ENCODE measurements at places on chromosomes 3 and 15. TPM values are rescaled to one million over a fixed set of nuclear protein-coding genes. Genes with fewer than 3 reads are reported as not detected.

Gene ZMYND10
- 1.2 TPM for total RNA-seq

Gene IMPG2
- total RNA-seq = 0.82 TPM

Gene PEX5L
- total RNA-seq = not detected

Gene UBAP1L
- 13.2 TPM for total RNA-seq

Gene MST1R
- total RNA-seq = 1.4 TPM

Gene ERC2
- not detected for total RNA-seq

Gene DTWD1
- 22.7 TPM for total RNA-seq

Gene TF
- 14.9 TPM for total RNA-seq

DNA sequence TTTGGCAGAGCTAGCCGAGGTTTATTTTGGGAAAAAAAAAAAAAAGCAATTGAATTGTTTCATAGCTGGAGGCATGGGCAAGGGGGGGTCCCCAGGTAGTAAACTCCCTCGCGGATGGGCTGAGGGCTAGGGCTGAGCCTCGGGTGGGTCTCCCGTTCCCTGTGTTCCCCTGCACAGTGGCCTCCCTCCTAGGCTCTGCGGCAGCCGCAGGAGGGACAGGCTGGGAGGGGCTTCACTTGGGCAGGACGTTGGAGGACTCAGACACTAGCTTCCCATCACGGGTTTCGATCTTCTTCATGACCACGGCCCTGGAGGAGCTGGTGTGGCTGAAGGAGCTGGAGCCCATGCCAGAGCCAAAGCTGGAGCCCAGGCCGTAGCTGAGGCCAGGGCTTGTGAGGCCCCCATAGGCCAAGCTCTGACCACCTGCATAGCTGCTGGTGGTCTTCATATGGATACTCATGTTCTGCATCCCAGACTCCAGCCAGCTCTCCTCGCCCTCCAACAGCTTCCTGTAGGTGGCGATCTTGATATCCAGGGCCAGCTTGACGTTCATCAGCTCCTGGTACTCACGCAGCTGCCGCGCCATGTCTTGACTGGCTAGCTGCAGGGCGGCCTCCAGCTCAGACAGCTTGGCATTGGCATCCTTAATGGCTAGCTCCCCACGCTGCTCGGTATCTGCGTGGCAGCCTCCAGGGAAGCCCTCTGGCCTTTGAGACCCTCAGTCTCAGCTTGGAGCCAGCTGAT lies 64.0 kb upstream of the CDAN1 start:
- H3K4me1 ChIP-seq = no peaks in the 10 kb centered on the region
- H3K27me3 ChIP-seq = no peaks in the 10 kb centered on the region
- no peak overlapping the region for H3K4me3 ChIP-seq
- peak; percentile 7 for DNase-seq
- no peak overlapping the region for H3K27ac ChIP-seq

DNA sequence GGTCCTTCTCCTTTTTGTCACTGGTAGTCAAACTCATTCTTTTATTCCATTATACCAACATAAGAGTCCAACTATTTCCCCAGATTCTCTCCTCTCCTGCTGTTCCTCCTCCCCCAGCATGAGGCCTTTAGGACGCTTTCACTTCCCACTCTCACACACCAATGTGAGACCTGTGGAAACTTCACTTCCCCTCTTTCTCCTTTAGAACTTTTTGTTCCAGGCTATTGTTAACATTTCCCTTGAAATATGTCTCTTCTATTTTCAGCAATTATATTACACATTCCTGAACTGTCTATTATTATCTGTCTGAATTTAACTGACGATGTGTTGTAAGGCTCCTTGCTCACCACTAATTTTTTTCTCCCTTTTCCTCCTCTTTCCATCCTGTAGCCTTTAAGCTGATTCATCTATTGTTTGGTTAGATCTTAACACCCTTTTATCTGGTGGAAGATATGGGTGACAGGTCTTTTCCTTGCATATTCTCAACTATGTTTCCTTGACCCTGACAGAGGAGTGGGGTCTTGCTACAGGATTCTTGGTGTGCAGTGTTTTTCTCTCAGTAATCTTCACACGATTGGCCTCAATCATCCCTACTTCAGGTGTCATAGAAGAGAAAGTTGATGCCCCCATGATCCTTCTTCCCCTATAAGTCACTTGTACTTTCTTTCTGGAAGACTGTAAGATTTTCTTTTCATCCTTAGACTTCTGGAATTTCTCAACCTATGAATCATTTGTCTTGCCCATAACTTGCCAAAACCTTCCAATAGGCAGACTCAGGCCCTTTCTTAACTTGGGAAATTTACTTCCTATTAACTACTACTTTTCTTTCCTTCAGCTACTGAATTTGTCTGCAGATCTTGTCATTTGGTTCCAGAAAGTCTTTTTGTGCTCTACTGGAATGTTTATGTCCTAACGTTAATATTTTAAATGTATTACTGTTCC lies 5.9 kb downstream of the CYP19A1 start:
- DNase-seq = no peak
- H3K27me3 ChIP-seq = no peaks in the 10 kb centered on the region
- H3K27ac ChIP-seq = no peak overlapping the region
- H3K4me3 ChIP-seq = no peak overlapping the region
- H3K4me1 ChIP-seq = no peaks in the 10 kb centered on the region

- H3K36me3 ChIP-seq = no peaks in the 10 kb centered on the region
- H3K4me1 ChIP-seq = no peaks in the 10 kb centered on the region
- H3K27ac ChIP-seq = no peak overlapping the region
- H3K27me3 ChIP-seq = peaks cover 13% of the 10 kb centered on the region
Observed at GRCh38 chr15:67957435-67958132, 96.5 kb upstream of the PIAS1 start.

GRCh38 chr15:70507772-70508371 lies 255.5 kb downstream of the UACA start:
- H3K4me3 ChIP-seq = no peak overlapping the region
- no peak overlapping the region for H3K27ac ChIP-seq
- DNase-seq = no peak
- no peaks in the 10 kb centered on the region for H3K36me3 ChIP-seq
- peaks cover 54% of the 10 kb centered on the region for H3K4me1 ChIP-seq

DNA sequence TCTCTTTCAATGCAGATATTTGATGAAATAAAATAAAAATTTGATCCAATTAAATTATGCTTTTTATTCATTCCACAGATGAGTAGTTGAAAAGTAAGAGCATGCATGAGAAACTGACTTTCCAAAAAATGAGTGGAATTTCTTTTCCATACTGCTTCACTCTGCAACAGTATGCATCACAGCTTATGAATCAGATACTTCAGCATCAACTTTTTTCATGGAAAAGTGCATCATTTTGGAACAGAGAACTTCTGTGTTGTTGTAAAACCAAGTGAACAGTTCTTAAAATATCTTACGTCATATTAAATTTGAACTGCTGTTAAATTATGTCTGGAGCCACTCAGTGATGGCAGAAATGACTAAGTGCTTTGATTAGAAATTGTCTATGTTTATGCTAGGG lies 16.7 kb upstream of the SLC7A14 start:
- H3K36me3 ChIP-seq = no peaks in the 10 kb centered on the region
- no peaks in the 10 kb centered on the region for H3K4me1 ChIP-seq
- no peak overlapping the region for H3K4me3 ChIP-seq
- no peaks in the 10 kb centered on the region for H3K27me3 ChIP-seq

- no peak overlapping the region for H3K27ac ChIP-seq
- H3K4me3 ChIP-seq = no peak overlapping the region
- no peaks in the 10 kb centered on the region for H3K4me1 ChIP-seq
- no peaks in the 10 kb centered on the region for H3K27me3 ChIP-seq
- no peaks in the 10 kb centered on the region for H3K36me3 ChIP-seq
Observed at GRCh38 chr3:58857402-58857801, 190.8 kb upstream of the FAM3D start.

GRCh38 chr15:38624244-38625205 lies 59.9 kb upstream of the RASGRP1 start:
- no peaks in the 10 kb centered on the region for H3K36me3 ChIP-seq
- no peak overlapping the region for H3K4me3 ChIP-seq
- H3K4me1 ChIP-seq = peaks cover 14% of the 10 kb centered on the region
- H3K27me3 ChIP-seq = no peaks in the 10 kb centered on the region
- DNase-seq = no peak

- H3K4me3 ChIP-seq = no peak overlapping the region
- H3K36me3 ChIP-seq = no peaks in the 10 kb centered on the region
- H3K4me1 ChIP-seq = no peaks in the 10 kb centered on the region
- H3K27me3 ChIP-seq = no peaks in the 10 kb centered on the region
- no peak overlapping the region for H3K27ac ChIP-seq
- no peak for DNase-seq
Observed at GRCh38 chr3:1117843-1118473, 25.1 kb downstream of the CNTN6 start.

DNA sequence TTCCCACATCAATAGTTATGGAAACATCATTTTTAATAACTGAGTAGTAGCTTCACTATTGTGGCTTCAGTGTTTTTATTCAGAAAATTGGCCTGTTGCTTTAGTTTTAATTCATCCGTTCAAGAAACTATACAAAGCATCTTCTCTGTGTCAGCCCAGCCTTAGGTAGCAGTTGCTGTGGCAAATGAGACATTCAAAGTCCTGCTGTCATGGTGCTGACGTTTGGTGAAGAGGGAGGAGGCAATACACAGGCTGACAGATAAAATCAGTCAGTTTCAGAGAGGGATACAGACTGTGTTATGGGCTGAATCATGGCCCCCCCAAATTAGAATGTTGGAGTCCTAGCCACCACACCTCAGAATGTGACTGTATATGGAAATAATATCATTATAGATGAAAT lies 56.5 kb downstream of the SLC7A14 start:
- H3K36me3 ChIP-seq = no peaks in the 10 kb centered on the region
- DNase-seq = no peak
- H3K27ac ChIP-seq = no peak overlapping the region
- no peak overlapping the region for H3K4me3 ChIP-seq
- no peaks in the 10 kb centered on the region for H3K4me1 ChIP-seq

DNA sequence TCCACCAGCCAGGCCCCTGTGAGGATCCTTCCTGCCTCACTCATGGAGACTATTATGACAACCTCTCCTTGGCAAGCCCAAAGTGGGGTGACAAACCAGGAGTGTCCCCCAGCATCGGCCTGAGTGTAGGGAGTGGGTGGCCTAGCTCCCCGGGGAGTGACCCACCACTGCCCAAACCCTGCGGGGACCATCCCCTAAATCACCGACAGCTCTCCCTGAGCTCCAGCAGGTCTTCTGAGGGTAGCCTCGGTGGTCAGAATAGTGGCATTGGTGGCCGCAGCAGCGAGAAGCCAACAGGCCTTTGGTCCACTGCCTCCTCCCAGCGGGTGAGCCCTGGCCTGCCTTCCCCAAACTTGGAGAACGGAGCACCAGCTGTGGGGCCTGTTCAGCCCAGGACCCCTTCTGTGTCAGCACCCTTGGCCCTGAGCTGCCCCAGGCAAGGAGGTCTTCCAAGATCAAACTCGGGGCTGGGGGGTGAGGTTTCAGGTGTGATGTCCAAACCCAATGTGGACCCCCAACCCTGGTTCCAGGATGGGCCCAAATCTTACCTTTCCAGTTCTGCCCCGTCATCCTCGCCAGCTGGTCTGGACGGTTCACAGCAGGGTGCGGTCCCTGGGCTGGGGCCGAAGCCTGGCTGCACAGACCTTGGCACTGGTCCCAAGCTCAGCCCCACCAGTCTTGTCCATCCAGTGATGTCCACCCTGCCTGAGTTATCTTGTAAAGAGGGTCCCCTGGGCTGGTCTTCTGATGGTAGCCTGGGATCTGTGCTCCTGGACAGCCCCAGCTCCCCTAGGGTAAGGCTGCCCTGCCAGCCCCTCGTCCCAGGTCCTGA lies 1.0 kb downstream of the LIMD1 start:
- H3K27ac ChIP-seq = no peak overlapping the region
- DNase-seq = no peak
- H3K36me3 ChIP-seq = no peaks in the 10 kb centered on the region
- no peaks in the 10 kb centered on the region for H3K27me3 ChIP-seq
- peak overlapping the region; percentile 23 for H3K4me3 ChIP-seq

- no peak overlapping the region for H3K27ac ChIP-seq
- DNase-seq = no peak
- H3K4me3 ChIP-seq = no peak overlapping the region
- no peaks in the 10 kb centered on the region for H3K27me3 ChIP-seq
- no peaks in the 10 kb centered on the region for H3K36me3 ChIP-seq
Observed at GRCh38 chr15:87930457-87930856, 326.1 kb downstream of the NTRK3 start.

DNA sequence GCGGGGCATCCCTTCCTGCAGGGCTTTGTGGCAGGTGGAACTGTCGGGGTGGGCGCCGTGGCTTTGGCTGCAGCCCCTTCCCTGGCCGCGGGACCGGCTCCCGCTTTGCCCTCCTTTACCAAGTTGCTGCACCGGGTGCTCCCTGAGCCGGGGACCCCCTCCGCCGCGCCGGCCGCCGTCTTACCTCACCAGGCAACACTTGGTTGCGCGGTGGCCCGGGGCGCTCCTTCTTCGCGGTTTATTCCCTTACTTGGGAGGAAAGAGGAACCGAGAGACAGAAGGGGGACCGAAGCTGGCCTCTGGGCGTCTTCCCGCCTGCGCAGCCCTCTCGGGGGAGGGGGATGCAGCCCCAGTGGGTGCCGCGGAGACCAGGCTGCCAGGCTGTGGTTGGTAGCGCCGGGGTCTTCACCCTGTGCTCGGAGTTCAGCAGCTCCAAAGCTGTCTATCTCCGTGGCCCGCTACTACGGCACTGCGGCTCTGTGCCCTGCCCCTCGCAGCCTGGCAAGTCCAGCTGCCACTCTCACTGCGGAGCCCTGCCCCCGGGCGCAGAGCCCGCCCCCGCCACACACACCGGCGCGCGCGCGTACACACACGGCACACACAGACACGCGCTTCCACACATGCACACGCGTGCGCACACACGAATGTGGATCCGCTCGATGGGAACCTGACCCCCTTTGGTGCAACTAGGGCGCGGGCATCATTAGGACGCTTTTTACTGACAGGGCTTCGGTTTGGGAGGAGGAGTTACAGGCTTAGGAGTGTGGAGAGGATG lies at the start of gene DGKG:
DGKG (minus strand) TSS at position 473 of the 775 bp plus-strand sequence. CDS start 41,775 bp downstream, outside the sequence.
- no peak within 1 kb of the TSS for H3K27ac ChIP-seq
- H3K27me3 ChIP-seq = peaks cover 11% of the 10 kb centered on the region
- no peak for DNase-seq
- H3K36me3 ChIP-seq = no peaks in the 10 kb centered on the region

- no peak overlapping the region for H3K27ac ChIP-seq
- no peaks in the 10 kb centered on the region for H3K36me3 ChIP-seq
- no peak overlapping the region for H3K4me3 ChIP-seq
Observed at GRCh38 chr15:61479613-61480012, 250.5 kb upstream of the RORA start.

DNA sequence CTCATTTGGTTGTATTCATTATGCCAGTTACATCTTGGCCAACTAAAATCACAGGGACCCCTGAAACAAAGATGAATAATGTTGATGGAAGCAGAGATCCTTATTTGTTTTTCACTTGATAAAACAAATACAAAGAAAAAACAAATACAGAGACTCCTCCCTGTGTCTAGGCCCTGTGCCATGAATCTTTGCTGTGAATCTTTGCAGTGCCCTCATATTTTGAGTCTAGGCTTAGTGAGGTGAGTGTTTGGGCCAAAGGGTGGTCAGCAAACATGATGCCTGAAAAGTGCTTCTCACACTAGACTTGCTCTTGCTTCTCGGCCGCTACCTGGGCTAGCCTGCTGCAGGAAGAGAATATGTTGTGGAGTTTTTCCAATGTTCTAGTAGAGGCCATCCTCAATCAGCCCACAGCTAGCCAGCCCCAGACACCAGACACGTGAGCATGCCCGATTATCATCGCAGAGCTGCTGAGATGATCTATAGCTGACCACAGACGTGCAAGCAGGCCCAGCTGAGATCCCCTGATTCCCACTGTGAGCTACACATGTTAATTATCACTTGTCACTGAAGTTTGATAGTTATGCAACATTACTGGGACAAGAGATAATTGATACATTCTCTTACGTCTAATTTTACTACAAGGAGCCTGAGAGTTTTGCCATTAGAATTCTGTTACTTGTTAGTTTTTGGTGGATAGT lies 191.4 kb downstream of the THRB start:
- peaks cover 3% of the 10 kb centered on the region for H3K27me3 ChIP-seq
- H3K36me3 ChIP-seq = no peaks in the 10 kb centered on the region
- no peak overlapping the region for H3K4me3 ChIP-seq
- H3K4me1 ChIP-seq = no peaks in the 10 kb centered on the region
